ENCODE measurements at places on chromosomes 6 and 20.
A peak's percentile ranks its signal among the peaks of the same experiment; 100 is the strongest.

DNA sequence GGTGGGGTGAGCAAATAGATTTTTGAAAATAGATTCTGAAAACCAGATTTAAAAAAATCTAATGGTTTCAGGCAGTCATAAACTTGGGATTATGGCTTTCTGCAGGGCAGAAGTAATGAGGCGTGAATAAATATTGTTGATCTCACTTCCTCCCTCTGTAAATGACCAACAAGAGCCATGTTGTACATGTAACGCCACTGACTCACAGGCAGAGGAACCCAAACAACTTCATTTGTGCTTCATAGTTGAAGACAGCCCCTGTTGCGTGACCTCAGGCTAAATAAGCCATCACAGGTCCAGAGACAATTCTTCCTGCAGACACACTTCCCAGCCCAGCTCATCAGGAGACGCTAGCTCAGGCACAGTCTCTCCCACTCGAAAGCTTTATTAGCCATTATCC lies 59.1 kb upstream of the F13A1 start:
- peak; percentile 32 for DNase-seq

GRCh38 chr6:42257614-42258013 lies 40.0 kb upstream of the MRPS10 start:
- no peak for DNase-seq

GRCh38 chr20:48728042-48728825 lies 99.6 kb downstream of the PREX1 start:
- no peak for DNase-seq

DNA sequence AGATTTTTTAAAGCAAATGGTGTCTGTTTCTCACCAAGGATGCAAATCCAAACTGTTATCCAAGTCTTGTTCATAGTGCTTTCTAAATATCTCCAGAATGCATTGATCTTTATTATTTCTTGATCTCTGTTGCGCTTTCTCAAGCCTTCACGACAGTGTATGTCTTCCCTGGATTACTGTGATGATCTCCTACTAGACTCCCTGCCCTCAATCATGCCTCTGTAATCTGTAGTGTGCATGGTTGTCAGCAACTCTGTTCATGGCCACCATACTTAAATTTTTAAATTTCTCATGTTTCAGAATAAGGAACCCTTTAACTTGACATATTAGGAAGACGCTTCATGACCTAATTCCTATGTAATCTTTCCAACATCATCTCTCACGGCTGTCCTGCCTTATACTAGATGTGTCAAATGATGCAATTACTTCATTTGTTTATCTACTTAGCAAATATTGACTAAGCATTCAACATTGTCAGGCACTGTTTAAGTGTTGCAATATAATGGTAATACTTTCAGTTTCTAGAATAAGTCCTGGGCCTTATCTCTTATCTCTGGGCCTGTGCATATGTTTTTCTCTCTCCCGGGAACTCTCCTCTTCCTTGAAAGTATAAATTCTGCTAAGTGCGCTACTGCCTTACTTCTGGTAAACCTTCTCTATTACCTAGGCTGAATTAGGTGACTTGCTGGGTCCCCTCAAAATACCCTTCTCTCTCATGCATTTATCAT lies 25.6 kb upstream of the AHI1 start:
- no peak for DNase-seq

DNA sequence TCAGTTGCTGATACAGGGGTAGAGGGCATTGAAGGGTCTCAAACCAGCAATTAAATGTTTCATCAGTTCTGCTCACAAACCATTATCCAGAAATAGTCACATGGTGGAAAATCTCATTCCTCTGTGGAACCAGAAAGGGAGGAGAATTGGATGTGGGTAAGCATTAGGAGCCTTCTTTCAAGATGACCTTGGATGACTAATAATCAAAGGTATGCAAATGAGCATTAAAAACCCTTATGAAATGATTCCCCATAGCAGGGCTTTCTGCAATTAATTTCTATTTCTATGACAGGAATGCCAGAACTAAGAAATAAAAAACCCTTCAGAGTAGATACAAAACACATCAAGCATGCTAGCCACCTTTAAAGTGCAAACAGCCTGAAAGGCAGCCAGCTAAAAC lies 37.4 kb upstream of the HCRTR2 start:
- no peak for DNase-seq

All from NCI-H2081 (cell line).